ENCODE measurements at places on chromosomes 13 and 19.

DNA sequence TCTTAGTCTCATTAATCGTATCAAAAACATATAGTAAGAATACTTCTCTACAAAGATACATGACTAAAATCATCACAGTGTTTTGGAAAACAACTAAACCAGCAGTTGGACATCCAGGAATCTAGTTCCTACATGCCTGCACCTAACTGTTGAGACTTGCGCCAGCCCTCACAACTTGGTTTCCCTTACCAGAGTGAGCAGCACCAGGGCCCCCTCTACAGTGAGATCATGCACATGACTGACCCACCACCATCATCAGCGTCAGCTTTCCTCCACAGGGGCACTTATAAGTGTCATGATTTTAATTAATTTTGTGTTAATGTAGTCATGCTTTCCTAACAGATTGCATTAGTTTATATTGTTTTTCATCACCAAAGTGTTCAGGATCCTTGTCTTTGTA is 1322.0 kb downstream of the EFNB2 start:
- DNase-seq: no peak

GRCh38 chr19:11166281-11167142 is 10.9 kb upstream of the SPC24 start:
- DNase-seq: no peak

GRCh38 chr13:43088093-43088511 is 64.7 kb downstream of the DNAJC15 start:
- no peak for DNase-seq

- no peak for DNase-seq
Measured at GRCh38 chr19:53538378-53539109, 599 bp downstream of the ZNF331 start.

DNA sequence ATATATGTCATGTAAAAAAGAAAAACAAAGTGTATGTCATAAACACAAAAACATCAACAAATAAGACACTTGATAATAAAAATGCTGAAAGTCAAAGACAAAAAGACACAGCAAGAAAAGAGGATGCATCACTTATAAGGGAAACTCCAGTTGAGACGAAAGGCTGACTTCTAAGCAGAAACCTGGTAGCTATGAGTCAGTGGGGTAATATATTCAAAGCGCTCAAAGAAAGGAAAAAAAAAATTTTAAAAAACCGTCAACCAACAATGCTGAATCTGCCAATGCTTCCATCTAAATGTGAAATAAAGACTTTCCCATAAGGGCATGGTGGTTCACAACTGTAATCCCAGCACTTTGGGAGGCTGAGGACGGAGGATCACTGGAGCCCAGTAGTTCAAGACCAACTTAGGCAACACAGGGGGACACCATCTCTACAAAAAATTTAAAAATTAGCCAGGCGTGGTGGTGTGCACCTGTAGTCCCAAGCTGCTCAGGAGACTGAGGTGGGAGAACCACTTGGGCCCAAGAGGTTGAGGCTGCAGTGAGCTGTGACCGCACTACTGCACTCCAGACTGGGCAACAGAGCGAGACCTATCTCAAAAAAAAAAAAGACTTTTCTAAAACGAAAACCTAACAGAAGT is 24.0 kb downstream of the USP12 start:
- DNase-seq: no peak

DNA sequence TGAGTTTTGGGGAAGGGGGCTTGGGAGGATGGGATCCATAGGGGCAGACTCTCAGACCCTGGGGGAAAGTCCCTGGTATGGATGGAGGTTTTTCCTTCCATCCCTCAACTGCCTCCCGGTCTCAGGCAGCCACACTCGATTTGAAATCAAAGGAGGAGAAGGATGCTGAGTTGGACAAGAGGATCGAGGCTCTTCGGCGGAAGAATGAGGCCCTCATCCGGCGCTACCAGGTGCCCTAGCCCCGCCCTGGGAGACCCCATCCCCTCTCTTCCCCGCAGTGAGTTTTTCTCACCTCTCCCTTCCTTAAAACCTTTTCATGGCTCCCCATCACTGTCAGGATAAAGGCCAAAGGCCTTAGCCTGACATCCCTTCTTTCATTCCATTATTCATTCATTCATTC is 2.1 kb downstream of the CCDC9 start:
- no peak for DNase-seq

DNA sequence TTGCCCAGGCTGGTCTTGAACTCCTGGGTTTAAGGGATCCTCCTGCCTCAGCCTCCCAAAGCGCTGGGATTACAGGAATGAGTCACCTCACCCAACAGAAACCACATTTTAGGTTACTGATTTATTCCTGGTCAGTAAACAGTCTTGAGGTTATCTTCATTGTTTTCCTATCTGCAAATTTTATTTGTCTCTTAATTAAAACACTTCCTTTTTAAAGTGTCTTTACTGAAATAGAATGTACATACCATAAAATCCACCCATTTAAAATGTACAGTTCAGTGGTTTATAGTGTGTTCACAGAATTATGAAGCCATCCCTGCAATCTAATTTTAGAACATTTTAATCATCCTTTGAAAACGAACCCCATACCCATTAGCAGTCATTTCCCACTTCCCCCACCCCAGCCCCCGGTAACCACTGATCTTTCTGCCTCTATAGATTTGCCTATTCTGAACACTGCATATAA is 63.0 kb downstream of the MAP4K1 start:
- no peak for DNase-seq

DNA sequence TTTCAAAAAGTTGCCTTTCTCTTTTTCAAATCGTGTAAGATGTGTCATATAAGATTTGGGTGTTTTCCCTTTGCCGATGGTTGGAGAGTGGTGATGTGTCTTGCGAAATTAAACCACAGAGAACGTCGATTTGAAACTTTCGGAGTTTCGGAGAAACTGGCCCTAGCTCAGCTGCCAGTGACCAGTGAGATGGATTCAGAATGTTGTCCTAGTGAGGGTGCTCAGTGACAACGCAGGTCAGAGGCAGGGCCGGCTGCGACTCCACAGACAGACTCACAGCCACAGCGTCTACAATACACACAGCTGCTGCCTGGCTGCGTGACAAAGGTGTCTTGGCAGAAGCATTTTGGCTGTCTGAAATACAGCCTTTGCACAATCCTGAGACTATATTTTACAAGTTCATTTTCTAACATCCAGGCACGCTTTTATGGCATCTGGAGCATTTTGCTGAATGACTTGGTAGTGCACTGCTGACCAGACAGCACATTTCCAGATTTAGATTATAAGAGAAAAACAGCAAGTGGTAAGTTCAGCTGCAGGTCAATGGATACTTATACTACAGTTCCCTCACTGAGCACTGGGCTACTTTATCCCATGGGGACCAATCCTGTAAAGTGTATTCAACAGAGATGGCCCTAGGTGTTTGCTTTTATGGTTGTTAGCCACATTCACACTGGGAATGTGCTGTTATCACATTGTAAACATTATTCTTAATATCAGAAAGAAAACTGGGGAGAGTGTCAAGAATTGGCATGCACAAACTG is 207.5 kb downstream of the KCNRG start:
- no peak for DNase-seq

DNA sequence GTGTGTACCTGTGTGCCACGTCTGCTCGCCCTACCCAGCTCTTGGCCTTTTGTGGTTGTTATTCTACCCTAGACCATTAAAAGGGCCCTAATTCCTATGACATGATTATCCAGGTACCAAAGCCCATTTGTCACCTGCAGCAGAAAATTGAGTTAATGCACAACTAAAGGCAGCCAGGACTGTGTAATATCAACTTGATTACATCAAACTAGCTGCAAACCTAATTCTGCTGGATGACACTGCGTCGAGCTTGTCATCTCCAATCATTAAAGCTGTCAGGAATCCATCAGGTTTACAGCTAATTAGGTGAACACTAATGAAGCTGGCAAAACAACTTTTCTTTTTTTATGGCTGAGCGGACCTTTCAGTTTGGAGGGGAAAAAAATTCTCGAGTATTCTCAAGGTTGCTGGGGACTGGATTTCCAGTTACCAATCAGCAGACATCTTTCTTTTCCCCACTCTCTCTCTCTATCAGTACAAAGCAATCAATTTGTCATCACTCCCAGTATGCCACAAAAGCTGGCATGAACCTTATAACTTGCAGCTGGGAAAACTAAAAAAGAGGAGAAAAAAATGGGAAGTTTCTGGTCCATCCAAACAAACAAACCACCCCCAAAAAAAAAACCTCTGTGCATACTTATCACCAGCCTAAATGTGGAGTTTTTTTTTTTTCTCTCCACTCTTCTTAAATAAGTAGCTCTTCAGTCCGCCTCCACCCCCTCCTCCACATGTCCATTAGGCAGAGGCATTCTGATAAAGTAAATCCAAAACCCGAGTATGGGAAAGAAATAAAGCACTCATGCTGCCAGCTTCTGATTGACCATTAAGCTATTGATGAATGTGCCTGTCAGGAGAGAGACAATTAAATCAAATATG is 2.8 kb downstream of the TSHZ3 start:
- DNase-seq: no peak

- DNase-seq: no peak
Measured at GRCh38 chr13:47890146-47890814, 110.8 kb downstream of the SUCLA2 start.

GRCh38 chr19:33171916-33172359 is 22.2 kb upstream of the LRP3 start:
- no peak for DNase-seq

- DNase-seq: no peak
Measured at GRCh38 chr13:32527151-32527550, 11.4 kb downstream of the N4BP2L2 start.

GRCh38 chr13:45219123-45219891 is 18.5 kb upstream of the KCTD4 start:
- no peak for DNase-seq

DNA sequence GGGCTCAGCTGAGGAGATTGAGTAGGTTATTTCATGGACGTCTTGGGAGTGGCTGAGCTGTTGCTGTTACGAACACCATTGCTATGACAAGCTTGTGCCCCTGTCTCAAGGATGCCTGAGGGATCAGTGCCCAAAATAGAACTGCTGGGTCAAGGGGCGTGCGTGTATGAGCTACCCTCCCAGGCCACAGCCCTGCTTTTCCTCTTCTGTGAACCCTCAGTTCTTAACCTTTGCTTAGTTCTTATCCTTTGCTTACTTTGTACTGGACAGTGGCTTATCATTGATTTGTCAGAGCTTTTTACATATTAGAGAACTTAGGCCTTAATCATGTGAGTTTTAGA is 9.0 kb downstream of the ARHGAP45 start:
- DNase-seq: no peak

DNA sequence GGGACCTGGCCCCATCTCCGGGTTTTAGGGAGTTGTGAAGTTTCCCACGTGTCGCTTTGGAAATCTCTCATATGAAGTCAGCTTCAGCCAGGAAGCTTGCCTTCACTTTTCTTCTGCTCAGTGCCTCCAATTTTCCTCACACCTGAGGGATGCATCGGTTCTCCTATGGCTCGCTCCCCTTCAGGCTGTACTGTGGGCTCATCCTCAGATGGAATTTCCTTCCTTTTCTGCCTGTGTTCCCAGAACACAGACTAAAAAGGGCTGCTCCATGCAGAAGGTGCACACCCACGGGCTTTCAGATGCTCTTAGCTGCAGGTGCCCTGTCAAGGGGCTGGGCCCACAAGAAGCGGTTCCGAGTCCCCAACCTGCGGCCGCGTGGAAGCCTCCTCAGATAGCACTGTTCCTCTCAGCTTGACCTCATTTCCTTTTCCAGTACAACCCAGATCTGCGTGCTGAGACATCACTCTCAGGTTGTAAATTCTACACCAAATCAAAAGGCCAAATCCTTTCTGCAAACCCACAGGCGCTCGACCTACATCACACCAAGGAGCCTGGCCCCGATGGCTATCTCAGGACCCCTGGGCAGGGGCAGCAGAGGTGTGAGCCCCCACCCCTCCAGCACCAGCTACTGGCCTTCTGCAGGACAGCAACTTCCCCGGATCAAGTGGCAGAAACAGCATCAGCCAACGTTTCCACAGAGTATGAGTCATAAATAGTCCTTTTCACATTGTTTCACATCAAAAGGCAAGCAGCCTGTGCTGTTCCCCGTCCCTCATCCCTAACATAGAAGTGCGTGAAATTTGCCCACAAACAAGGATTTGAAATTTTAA is 275.9 kb downstream of the ZNF536 start:
- DNase-seq: no peak

GRCh38 chr19:54425382-54425723 is 10.1 kb downstream of the TTYH1 start:
- no peak for DNase-seq

DNA sequence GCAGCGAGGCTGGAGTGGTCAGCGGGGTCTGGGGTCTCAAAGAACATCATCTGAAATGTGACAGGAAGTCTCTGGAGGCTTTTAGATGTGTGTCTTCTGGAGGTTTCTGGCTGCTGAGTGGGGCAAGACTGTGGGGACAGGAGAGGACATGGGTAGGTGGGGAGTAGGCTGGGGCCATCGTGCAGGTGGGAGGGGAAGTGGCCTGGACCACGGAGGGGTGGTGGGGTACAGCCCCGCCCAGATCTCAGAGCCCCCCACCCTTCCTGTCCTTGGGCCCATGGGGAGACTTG is 6.2 kb downstream of the AP1M1 start:
- no peak for DNase-seq

Measured in right renal pelvis (tissue), 4 donors.